HuH-7.5 (cell line): ENCODE measurements at places on chromosomes 7 and 10.
A peak's percentile ranks its signal among the peaks of the same experiment; 100 is the strongest.

- DNase-seq = no peak
These were observed 273.9 kb upstream of the ADARB2 start for GRCh38 chr10:2011106-2011716.

GRCh38 chr7:90222390-90222789, 10.8 kb downstream of the STEAP2 start:
- DNase-seq = no peak

DNA sequence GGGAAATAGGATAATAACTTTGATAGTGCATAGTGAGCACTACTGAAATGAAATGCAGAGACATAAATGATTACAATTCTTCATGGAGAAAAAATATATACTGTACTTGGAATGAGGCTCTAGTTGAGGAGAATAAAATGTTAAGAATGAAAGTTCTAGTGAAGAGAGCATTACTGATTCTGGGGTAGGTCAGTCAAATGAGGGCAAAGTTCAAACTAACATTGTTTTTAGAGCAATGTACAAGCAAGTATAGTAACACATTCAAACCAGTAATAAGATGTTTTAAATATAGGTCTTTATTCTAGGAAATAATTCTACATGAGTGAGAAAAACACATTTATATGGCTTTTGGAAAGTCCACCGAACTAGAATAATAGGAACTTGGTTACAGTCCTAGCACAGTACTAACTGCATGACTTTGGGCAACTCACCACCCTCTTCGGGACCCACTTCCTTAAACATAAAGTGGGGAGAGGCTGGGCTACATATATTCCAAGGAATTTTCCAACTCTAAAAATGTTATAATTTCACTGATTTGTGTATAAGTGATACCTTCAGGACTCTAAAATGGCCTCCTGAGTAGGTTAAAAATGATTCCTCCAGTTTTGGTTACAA, 86.4 kb downstream of the CDK6 start:
- no peak for DNase-seq

GRCh38 chr7:42283553-42283952, 46.5 kb upstream of the GLI3 start:
- no peak for DNase-seq

- DNase-seq = no peak
These were observed 1126.1 kb upstream of the LRRN3 start for GRCh38 chr7:109964780-109965179.

- DNase-seq = no peak
These were observed 11.1 kb downstream of the SYPL1 start for GRCh38 chr7:106100863-106101629.

DNA sequence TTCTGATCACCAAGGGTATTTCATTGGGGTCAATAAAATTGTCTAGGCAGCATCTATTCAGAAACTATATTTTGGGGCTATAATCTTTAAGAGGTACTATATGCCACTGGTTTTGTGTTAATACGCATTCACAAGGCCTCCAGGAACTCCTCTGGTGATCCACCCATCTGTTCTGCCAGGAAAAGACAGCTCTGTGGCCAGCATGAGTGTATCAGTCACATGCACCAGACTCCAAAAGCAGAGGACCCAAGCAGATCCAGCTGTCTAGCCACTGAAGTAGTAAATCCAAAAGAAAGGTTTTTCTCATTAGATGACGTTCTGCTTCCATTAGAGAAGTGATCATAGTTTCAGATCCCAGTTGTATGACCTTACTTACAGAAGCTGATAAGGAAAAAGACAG, 199.6 kb upstream of the CELF2 start:
- DNase-seq = no peak

DNA sequence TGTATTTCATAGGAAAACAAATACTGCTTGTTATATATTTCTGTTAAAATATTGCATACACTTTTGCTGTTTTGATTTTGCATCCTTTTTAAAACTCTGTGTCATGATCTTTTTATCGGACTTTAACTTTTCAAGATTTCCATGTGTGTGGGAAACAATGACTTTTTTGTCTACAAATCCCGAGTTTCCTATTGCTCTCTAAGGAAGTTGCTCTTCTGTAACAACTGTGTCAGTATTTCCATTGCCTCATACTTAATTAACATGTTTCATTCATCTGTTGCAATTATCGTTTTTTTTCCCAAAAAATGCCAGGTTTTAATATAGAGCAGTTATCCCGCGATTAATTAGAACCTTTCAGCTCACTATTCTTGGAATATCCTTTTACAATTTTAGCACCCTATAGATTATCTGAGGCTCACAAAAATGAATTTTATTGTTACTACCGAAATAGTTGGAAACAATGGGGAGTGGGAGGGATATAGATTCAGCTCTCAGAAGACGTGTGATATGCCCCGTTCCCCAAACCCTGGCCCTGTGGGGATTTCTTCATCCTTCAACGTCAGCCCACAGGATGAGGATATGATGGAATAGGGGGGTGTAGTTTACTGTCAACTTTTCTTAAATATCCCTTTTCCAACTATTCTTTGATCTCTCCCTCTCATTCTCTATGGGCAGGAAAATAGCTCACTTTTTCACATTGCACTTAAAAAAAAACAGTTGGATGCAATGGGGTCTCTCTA, 297.6 kb upstream of the IGFBP3 start:
- DNase-seq = no peak

GRCh38 chr10:120768227-120768626, 82.9 kb upstream of the WDR11 start:
- DNase-seq = no peak

GRCh38 chr7:22675917-22676343, 51.1 kb upstream of the IL6 start:
- DNase-seq = no peak

DNA sequence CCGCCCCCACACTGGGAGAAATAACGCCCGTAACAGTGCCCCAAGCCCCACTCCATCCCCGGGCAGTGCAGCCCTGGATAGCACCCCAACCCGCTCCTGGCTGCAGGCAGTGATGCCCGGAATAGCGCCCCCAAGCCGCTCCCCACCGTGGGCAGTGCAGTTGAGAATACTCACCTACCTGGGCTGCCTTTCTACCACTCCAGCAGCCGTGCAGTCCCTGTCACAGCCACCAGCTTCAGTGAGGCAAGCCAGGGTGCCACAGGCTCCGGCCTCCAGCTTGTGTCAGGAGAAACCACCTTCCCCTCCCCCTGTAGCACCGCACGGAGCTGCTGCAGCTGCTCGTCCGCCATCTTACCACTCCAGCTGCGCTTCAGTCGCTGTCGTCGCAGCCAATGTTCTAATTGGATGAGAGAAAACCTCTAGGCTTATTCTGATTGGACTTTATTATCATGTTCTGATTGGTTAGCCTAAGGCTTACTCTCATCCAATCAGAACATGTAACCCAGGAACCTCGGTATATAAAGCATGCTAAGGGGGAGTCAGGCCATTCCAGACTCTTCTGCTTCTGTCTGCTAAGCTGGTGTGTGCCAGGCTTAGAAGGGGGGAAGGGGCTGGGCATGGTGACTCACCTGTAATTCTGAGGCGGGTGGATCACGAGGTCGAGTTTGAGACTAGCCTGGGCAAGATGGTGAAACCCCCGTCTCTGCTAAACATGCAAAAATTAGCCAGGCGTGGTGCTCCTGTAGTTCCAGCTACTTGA, 53.2 kb upstream of the ZNF33B start:
- no peak for DNase-seq

DNA sequence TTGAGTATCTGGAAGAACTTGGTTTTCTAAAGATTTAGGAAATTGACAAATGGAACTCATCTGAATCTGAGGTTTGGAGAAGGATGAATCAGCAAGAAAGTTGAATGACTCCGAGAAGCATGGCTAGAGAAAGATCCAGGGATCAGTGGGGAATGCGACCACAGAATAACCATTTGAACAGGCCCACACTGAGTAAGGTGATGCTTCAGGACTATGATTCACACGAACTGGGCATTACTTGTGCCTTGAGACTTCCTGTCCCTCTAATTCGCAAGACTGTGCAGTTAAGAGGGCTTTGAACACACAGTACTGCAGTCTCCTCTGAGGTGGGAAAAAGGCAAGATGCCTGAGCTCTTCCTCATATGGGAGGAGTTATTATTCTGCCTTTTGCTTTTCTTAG, 395.5 kb upstream of the POM121L12 start:
- no peak for DNase-seq

DNA sequence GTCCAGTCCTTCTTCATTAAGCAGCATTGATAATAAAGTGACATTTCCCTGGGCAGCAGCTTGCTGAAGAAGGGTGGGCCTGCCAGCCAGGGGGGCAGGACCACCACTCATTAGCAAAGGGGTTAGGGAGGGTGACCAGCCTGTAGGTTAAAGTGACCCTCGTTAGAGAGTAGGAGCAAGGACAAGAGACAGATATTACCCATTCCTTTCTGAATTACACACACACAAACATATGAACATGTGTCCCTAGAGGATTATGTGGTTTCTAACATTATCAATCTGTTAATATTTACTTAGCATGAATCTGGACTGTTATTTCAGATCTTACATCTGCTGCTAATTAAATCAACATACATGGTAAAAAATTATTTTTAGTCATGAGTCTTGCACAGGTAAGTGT, 88.9 kb downstream of the CTTNBP2 start:
- no peak for DNase-seq

GRCh38 chr7:98474558-98474957, 73.7 kb upstream of the BAIAP2L1 start:
- DNase-seq = no peak

GRCh38 chr10:17758200-17758599, 6.2 kb downstream of the TMEM236 start:
- DNase-seq = no peak

DNA sequence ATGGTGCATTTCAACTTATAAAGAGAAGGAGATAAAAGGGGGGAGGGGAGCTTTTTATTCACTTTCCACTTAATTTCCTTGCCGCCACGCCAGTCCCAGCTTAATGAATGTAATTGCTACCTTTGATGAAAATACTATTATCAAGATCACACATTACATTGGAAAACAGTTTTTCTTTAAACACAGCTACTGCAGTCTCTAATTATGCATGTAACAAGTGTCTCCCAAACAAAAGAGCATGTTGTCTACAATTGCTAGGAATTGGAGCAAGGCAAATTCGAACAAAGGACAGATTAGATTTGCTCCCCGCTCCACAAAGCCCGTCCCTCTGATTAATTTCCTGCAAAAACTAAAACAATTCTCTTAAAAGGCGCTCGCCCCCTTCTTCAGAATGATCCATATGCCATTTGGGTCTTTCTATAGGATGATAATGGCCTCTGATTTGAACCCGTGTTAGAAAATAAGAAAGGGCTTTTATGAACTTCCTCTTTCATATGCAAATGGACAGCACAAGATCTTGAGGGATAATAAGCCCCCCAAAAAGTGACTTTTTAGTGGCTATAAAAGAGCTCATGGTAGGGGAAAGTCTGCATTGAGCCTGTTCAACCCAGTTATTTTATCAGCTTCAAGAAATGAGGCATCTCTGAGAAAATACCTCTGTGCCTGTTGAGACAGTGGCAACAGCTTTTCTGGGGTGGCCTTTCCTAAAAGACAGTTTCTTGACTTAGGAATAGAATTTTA, 60.6 kb downstream of the ACADSB start:
- DNase-seq = no peak

- no peak for DNase-seq
These were observed 16.7 kb downstream of the NEURL1 start for GRCh38 chr10:103510046-103510685.

- DNase-seq = no peak
These were observed 92.9 kb downstream of the SFMBT2 start for GRCh38 chr10:7317786-7318446.

- DNase-seq = no peak
These were observed 34.7 kb downstream of the ARL4A start for GRCh38 chr7:12722136-12722535.

DNA sequence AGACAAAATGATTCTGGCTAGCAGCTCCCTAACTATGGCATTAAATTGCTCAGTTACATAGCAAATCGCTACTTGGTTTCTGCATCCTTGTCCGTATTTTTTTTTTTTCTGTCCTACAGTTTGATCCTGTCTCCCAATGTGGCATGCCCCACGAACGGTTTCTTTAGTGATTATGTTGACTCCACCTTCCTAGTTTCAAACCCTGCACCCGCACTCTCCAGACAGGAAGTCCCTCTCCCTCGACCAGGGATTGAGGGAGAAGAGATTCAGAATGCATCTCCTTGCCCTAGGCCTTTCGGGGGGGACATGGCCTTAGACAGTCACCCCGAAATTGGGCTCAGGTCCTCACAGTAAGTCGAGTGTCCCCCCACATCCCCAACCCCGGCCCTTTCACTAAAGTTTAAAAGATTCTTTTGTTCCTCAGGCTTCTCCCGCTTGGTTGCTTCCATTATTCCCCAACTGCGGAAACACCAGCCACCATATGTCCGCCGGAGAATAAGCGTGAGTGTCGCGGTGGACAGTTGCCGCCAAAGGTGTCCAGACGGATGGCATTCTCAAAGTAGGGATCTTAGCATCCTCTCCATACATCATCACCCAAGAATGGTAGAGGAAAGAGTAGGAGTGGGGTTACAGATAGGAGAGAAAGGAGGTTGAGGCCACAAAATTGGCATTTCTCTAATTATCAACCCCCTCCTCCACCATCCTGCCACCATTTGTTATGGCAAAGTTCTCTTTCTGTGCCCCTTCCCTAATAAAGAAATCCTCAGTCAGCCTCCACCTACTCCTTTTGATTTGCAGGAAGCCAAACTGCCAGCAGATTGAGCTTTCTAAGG, 7.3 kb downstream of the EVX1 start:
- DNase-seq = peak; percentile 7

DNA sequence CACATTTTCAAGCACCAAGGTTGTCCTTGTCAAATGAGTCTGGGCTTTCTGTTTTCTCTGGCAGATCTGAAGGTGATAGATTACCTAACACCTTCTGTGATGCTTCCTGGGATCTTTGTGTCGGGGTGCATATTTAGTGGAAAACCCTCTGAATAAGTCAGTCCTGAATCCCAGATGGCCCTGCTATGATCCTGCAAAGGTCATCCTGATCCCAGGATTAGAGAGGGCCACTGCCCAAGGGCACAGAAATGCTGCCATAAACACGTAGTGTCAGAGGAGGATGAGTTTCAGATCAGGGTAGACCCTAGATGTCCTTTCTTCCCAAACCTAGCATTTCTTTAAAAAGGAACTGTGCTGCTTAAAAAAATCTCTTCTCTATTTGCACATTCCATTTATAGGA, 19.0 kb downstream of the AGR2 start:
- DNase-seq = no peak

GRCh38 chr7:7157177-7157886, 25.0 kb upstream of the C1GALT1 start:
- DNase-seq = no peak

GRCh38 chr7:39666562-39666961, 43.2 kb downstream of the RALA start:
- no peak for DNase-seq

GRCh38 chr7:37007268-37007667, 283.0 kb upstream of the AOAH start:
- no peak for DNase-seq

DNA sequence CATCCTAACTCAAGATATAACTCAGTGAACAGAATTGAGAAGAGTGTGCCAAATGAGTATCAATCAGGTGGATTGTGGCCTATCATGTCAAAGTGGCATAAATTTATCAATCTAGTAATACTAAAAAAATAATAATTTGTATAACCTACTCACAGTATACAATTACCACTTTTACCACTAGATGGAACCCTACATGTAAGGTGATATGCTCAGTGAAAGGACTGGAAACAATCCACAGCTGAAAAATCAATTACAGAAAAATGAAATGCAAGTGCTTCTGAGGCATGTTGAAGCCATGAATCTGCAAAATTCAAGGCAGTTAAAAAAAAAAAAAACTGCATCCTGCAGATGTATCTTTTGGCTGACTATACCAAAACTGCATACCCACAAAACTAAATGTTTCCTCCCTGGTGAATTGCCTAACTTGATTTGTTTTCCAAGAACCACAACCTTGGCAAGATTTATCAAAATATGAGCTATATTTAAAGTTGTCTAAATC, 13.9 kb downstream of the ARHGAP19 start:
- DNase-seq = peak; percentile 32

- no peak for DNase-seq
These were observed 3.1 kb upstream of the MRC1 start for GRCh38 chr10:17805921-17806577.
